Stimulated activated CD4-positive, alpha-beta T cell treated with anti-CD3 and anti-CD28 coated beads, Interleukin-1b, Interleukin-23, amount 100 ng/mL, for 1 hour (primary cell): ENCODE measurements at places on chromosomes 5 and 9.

DNA sequence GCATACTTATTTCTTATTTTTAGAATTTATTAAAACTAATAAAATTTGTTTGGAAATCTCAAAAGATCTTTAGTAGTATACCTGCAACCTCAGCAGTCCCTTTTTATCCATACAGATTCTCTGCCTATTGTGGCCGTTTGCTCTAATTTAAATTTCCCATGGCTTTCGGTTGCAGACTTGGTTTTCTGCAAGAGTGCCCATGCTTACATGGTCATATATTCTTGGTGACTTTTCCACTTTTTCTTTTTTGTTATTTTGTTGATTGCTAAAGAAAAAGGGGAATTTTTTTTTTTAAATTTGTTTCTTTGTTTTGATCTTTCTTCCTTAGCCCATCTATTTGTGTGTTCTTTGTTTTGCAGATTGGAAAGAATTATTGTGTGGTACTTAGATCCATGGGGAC is 20.6 kb downstream of the ZCCHC7 start:
- DNase-seq = no peak

DNA sequence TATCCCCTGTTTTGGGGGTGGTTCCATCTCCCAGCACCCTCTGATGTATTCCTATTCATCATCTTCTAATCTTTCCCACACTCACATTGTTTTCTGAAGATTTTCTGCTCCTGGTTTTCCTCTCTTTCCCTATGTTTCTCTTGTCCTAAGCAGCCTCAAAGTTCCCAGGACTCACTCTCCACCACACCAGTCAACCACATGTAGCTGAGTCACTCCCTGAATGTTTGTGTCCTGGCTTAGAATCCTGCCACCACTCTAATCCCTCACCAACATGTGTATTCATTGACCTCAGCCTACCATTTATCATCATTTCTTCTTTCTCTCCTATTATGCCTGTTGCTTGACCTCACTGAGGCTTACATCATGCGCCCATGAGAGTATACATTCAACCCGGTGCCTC is 282.4 kb upstream of the ADAMTS16 start:
- DNase-seq = no peak

DNA sequence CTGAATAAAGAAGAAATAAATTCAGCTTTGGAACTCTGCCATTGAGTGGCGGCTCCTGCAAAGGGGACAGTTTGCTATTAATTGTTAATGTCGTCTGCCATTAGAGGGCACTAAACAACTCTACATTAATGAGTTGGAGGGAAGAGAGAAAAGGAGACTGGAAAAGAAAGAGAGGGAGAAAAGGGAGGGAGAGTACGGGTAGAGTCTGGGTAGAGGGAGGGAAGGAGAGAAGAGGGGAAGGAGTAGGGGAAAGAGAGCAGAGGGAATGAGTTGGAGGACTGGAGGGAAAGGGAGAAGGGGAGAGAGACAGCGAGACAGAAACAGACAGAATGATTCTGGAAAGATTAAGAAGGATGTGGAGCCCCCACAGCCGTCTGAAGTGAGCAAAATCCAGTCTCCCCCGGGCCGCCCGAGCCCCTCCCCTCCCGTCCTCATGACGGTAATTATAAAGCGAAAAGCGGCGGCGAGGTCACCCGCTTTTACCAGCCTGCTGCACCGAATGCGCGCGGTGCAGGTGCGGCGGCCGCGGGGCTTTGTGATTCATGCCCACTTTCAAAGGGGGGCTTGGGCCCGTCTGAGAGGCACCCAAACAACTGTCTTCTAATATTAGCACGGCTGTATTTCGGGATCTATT is 1.9 kb upstream of the FST start:
- no peak for DNase-seq

DNA sequence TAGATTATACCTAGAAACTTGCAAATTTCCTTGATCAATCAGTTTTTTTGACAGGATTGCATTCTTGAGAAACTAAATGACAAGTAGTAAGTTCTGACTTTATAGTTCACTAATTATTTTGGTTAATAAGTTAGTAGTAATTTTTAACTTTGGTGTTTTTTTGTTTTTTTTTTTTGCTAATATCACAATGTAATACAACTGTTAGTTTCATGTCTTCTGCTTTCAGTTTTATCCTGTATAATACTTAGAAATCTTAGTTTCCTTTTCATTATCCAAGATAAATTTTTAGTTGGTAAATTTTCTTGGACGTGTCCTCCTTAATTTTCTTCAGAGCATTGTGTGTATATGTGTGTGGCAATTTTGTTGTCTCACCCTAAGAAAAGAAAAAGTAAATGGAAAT is 57.8 kb downstream of the CWC27 start:
- no peak for DNase-seq

DNA sequence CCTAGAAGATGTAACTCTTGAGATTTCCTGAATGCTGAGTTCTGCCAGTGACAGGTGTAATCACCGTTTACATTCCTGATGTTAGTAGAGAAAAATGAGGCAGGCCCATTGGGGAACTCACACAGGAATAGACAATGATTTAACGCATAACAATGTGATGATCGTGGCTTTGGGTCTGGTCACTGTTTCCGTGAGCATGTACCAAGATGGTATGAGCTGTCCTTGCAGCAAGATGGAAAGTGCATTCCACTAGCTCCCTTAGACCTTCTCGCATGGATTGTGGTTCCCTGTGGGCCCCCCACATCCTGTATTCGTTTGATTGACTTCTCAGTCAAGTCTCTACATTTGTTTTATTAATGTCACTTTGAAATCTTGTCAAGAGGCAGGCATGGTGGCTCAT is 124.0 kb upstream of the DAP start:
- DNase-seq = no peak

DNA sequence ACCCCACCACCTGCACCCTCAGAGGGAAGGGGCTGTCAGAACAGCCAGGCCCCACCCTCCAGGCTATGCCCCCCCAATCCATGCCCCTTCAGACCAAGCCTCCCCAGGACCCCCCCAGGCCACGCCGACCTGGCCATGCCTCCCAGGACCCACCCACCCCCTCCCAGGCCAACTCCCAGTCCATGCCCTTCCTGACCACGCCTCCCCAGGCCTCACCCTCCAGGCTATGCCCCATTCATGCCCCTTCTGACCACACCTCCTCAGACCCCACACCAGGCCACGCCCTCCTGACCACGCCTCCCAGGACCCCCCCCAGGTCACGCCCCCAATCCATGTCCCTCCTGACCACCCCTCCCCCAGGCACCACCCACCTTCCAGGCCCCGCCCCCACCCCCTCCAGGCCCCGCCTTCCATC is 27.6 kb downstream of the TPPP start:
- no peak for DNase-seq

DNA sequence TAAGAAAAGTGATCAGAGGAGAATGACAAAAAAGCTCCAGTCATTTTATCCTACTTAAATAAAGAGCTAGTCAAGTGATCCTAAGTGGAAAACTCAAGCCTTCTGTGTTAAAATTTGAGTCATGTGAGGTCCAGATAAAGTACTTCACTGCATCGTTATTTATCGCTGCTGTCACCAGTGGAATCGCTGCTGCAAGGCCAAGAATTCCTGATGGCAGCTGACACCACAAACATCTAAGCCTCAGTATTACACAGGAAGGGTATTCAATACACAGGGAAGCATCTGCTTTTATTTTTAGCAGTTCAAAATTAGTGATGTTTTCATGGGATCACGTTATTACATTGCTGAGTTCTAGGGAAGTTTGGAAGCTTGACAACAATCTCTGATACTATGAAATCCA is 190.3 kb downstream of the GOLPH3 start:
- DNase-seq = no peak

- DNase-seq = no peak
These were observed 232.8 kb upstream of the PTGER4 start for GRCh38 chr5:40446910-40447309.
